GM04504 (cell line): ENCODE measurements at places on chromosomes 7 and 10.
A peak's percentile ranks its signal among the peaks of the same experiment; 100 is the strongest.

- no peak for DNase-seq
Observed at GRCh38 chr10:120402147-120402766, 54.8 kb upstream of the PLPP4 start.

DNA sequence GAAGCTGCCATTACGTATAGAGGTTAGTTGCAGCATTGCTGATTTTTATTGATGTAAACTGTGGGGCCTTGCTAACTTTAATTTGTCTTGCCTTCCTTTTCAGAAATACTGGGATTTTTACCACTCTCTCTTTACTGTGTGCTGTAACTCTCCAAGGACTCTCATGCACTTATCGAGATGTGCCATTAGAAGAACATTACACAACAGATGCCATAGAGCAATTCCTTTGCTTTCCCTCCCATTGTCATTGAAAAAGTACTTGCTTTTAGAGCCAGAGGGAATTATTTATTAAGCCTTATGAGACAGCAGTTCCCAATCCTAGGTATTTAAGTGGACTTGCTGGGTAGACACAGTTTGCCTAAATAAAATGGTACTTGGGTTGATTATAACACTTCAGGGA is 51.7 kb downstream of the ASB4 start:
- DNase-seq = no peak

DNA sequence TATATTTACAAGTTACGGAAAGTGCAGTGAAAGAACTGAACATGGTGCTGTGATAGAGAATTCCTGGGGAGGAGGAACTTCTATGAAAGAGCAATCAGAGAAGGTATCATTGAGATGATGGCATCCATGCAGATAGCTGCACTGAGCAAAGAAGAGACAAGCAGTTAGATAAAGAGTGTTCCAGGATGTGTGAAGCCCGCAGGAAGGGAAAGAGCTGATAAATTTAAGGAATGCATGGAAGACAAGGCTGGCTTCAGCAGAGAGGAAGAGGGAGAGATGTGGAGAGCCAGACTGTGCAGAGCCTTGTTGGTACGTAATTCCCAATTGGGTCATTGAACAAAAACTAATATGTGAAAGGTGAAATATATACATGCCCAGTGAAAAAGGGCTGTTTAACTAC is 538.9 kb downstream of the INHBA start:
- no peak for DNase-seq

GRCh38 chr10:34024693-34025425 is 690.4 kb upstream of the NRP1 start:
- no peak for DNase-seq

DNA sequence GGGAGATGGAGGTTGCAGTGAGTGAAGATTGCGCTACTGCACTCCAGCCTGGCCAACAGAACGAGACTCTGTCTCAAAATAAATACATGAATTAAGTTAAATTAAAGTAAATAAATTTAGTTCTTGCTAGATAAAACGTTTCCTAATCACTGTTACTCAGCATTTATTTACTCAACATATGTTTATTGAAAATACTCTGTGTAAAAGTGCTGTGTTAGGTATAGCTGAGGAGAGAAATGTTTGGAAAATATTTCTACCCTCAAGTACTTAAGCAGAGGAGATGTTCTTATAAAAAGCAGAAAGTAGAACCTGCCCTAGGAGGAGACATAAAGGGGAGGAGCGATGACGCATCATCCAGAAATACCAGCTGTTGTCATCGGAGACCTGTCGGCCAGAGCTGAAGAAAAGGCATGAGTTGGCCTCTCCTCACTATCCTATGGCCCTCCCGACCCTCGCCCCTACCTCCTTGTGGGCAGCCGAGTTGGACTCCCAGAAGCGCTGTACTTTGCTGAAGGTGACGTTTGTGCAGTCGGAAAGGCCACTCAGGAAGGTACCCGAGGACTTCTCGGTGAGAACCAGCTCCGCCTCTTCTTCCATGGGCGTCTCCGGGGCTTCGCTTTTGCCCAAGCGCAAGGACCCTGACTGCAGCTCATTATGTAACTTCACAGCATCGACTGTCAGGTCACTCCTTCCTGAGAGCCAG is 1.1 kb downstream of the RRP12 start:
- DNase-seq = peak; percentile 51

DNA sequence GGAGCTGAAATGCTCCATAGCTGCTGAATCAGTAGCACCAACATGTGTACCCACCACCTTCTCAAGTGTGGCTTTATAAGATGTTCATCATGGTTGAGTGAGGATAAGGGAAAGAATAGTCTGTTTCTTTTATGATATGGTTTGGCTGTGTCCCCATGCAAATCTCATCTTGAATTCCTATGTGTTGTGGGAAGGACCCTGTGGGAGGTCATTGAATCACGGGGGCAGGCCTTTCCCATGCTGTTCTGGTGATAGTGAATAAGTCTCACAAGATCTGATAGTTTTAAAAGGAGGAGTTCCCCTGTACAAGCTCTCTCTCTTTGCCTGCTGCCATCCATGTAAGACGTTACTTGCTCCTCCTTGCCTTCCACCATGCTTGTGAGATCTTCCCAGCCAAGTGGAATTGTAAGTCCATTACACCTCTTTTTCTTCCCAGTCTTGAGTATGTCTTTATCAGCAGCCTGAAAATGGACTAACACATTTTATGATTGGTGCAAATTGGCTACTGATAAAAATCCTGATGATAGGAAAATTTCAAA is 799.9 kb downstream of the TNS3 start:
- DNase-seq = no peak

DNA sequence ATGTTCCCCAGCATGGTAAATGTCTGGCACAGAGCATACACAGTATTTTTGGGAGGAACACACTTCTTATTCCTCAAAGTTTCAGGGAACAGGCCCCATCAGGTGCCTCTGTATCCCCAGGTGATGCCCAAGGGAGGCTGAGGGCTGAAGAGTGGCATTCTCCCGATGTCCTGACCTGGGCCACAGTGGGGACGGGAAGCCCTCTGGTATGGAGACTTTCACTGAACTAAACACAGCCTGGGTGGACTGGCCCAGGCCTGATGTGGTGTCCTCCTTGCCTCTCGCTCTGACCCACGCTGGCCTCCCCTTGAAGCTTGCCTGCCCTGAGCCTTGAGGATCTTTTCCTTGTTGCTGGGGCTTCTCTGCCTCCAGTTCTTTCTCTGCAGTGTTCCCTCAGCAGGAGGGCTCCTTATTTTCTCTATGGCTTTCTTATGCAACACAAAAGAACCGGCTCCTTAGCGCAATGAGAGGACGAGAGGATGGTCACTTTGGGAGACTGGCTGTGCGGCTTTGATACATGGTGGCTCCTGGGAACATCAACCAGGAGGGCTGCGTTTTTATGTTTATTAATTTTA is 157.5 kb upstream of the TNS3 start:
- no peak for DNase-seq

DNA sequence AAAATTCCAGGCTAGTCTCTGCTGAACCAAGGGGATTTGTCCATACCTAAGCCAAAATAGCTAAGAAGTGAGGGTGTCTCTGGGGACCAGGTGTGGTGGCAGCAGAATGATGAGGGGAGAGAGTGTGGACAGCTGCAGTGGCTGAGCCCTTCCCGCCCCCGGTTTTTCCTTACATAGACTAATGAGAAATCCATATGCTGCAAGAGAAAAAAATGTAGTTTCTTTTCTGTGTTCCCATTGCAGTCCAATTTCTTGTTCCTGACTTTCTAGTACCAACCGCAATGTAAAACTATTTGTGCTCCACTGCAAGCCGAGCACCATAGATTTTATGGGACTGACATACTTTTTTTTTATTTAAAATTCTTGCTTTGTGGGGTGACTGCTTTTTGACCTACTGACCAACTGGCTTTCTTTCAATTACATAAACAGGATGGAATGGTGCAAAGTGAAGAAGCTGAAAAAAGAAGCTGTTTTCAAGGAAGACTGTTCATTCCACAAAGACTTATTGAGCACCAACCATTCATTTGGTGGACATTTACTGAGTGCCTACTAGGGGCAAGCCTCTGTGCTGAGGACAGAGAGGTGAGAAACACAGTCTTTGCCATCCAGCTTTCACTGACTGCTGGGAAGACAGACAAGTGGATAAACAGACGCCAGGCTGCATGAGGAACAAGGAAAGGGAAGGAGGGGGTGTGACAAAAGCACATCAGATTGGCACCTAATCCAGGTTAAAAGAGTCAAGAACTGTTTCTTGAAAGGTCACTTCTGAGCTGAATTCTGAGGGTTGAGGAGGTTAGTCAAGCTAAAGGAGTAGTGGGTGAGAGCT is 9.8 kb downstream of the CEP41 start:
- DNase-seq = peak; percentile 46

GRCh38 chr7:138700857-138701536 is at the start of gene SVOPL:
Gene SVOPL, minus strand, starts transcription at chr7:138701362. Its CDS starts 22,317 bp downstream, at chr7:138679045.
- no peak for DNase-seq

GRCh38 chr10:16425449-16425848 is 11.4 kb upstream of the PTER start:
- DNase-seq = no peak

GRCh38 chr10:10869592-10869991 is 148.1 kb upstream of the CELF2 start:
- DNase-seq = no peak

DNA sequence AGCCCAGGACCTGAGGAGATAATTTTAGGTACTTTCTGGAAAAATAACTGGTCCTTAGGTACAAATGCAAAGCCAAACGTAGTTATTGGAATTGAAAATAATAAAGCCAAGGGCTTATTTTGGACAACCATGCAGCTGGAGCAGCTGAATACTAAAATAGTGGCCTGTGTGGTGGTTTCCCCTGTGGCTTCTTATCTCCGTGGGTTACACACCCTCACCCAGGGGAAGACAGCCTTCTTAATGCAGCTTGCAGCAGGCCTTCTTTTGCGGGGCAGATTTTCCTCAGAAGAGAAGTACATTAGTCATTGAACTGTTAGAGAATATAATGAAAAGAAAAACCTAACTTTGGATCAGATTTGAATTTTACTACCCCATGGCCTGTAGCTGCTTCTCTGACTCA is 133.5 kb downstream of the ST7 start:
- no peak for DNase-seq

DNA sequence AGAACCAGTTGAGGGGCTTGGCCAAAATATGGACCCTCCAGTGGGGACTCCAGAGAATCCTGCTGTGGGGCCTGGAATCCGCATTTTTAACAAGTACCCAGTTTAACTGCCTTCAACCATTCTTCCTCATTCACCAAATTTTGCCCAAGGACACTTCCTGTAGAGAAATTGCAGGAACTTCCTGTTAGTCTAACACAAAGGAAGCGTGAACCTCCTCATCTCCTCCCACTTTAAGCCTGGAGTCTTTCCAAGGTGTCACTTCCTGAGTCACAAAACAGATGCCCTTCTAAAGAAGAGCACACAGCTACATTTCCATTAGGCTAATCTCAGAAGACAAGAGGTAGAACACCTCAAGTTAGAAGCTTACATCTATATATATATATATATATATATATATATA is 188.4 kb downstream of the PPP1R17 start:
- DNase-seq = peak; percentile 10

- no peak for DNase-seq
Observed at GRCh38 chr7:17207220-17207619, 91.2 kb upstream of the AHR start.

- no peak for DNase-seq
Observed at GRCh38 chr7:151700586-151701165, 176.2 kb downstream of the PRKAG2 start.

DNA sequence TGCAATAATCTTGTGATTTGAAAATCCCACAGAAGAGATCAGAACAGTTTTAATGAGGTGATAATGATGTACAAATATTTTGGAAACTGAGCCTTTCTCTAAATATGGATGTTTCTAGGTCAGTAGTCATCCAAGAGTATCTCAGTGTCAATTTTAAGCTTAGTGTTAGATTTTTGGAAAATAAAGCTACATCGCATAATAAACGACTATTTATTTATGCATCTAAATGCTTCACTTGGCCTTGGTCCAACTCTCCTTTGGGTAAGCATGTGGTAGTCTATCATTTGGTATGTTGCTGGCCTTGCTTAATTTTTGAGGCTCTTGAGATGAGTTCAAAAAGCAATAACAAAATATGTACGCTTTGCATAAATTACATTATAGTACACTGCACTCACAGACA is 5.4 kb upstream of the PPP1R9A start:
- DNase-seq = no peak

DNA sequence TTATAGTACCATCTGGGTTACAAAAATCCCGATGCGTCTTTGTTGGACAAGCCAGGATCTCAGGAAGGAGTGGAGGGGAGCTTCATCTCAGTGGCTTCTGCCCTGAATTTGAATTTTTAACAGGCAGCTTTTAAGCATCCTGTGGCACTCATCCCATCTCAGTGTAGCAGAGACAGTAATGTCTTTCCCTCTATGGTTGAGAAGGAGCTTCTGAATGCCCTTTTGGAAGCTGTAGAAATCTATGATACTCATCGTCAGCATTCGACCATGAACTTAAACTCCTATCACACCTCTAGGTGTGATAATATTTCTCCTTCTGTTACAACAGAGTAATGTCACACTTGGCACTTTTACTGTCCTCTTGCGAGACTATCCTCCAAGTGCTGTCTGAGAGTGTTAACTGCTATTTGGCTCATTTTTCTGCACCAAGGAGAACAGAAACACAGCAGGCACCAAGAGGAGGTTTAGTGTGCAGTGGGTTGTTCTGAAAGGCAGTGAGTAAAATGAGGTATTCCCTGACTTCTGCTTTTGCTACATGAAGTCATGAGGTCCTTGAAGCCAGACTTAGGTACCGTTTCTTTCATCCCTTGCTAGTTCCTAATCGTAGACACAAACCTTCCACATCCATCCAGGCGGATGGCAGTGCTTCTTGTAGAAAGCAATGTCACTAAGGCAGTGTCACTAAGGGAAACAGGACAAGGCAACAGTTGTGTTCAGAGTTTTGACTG is 177.4 kb downstream of the CELF2 start:
- no peak for DNase-seq
